Heart left ventricle (tissue), 16 donors: ENCODE measurements at places on chromosomes 7 and 10. TPM values are rescaled to one million over a fixed set of nuclear protein-coding genes. Genes with fewer than 3 reads are reported as not detected.

GRCh38 chr7:47584536-47584895, 2.6 kb upstream of the TNS3 start:
- DNase-seq, result no peak

GRCh38 chr10:67772894-67773511, 65.0 kb downstream of the DNAJC12 start:
- DNase-seq, result no peak

- peak; percentile 2 for DNase-seq
Measured at GRCh38 chr7:489876-490275, 29.8 kb downstream of the PDGFA start.

Gene TPK1
- 4.4 TPM for polyA plus RNA-seq

DNA sequence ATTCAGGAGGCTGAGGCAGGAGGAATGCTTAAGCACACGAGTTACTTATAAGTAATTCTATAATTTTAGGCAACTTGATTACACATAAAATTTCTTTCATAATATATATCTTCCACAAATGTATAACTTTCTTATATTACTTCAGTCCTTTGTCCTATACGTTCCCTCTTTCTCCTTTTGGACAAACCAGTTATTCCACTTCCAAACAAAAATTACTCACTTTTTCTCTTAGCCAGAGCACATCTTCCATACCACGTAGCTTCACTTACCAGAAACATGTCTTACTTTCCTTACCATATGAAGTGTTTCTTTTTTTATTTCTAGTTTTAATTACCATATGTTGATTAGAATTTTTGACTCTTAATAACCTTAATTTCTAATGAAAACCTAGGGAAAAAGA, 64.6 kb downstream of the ARL5B start:
- no peak for DNase-seq

- DNase-seq, result no peak
Measured at GRCh38 chr7:73774923-73775322, 4.9 kb upstream of the CLDN3 start.

DNA sequence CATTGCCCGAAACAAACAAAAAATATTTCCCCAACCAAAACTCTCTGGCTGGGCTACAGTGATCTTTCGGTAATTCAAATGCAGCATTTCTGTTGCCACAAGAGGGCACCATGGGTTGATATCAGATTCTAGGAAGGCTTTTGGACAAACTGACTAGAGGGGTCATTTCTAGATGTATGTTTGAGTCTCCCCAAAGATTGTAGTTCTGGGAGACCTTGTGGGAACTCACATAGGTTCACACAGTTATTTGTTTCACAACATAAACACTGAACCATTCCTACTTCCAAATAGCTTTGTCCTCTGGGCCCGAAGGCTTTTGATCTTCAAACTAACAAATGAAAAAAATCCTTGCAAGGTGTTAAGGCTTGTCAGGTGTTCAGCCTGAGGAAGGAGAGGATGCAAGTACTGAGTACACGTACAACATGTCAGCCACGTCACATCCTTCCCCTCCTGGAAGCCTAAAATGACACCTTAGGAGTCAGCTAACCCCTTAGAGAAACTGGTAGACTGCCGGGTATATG, 37.0 kb upstream of the IL15RA start:
- peak; percentile 58 for DNase-seq

GRCh38 chr10:115936926-115937767, 335.9 kb downstream of the GFRA1 start:
- no peak for DNase-seq

DNA sequence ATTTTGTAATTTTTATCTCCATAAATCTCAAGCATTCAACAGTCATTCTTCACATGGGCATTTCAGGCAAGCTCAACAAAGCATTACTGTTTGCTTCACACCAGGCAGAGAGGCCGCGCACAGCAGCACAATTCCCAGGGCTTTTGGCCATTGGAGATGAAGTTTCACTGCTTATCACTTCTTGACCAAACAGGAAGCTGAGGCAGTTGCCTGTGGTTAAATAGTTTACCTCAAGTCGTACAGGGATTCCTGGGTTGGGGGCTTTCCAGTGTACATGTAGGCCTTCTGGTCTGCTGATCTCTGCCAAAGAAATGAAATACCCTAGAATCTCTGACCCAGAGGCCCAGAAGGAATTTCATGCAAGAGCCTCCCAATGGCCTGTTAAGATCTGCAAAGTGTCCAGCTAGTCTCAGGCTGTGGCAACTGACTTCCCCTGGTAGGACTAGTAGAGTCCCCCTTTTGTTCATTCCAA, 11.2 kb upstream of the PRDX3 start:
- DNase-seq, result no peak

Gene SH2D4B
- not detected for polyA plus RNA-seq

GRCh38 chr10:113859261-113859660, 4.8 kb downstream of the NHLRC2 start:
- DNase-seq, result no peak

Gene SFRP5
- polyA plus RNA-seq, result 1.3 TPM

DNA sequence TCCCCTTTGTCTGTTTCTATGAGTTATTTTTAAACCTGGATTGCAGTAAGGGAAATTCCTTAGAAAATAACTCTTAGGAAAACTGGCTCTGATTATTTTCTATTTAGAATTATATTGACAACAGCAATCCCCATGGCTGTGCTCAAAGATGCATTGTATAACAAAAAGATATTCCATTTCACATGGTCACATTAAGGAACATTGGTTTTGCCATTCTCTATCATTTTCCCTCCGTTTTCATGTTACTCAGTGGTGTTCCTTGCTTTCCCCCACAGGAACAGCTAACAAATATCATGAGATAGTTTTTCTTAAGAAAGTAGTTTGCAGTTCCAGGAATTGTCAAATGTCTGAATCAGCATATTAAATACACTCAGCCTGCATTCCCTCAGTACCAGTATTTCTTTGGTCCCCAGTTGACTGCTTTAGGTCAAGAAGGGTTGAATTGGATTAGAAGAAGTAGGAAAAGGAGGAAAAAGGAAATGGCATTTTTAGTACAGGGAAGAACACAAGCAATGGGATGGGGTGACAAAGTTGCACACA, 436.7 kb downstream of the TNS3 start:
- no peak for DNase-seq

DNA sequence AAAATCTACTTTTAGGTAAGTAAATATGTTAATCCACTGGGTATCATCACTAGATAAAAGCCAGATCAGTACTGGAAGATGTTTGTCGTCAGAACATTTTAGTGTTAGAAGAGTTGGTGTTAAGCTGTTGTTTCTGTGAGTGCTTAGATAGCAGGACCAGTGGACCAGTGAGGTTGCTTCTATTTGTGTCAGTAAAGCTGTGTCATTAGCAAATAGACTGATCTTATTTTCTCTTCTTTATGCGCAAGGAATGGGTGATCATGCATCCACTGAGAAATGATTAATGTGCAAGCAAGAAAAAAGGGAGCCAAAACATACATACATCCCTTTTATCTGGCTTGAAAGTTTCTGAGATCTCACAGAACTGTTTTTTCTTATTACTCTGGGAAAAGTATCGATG, 42.6 kb downstream of the EXOC4 start:
- DNase-seq, result no peak

DNA sequence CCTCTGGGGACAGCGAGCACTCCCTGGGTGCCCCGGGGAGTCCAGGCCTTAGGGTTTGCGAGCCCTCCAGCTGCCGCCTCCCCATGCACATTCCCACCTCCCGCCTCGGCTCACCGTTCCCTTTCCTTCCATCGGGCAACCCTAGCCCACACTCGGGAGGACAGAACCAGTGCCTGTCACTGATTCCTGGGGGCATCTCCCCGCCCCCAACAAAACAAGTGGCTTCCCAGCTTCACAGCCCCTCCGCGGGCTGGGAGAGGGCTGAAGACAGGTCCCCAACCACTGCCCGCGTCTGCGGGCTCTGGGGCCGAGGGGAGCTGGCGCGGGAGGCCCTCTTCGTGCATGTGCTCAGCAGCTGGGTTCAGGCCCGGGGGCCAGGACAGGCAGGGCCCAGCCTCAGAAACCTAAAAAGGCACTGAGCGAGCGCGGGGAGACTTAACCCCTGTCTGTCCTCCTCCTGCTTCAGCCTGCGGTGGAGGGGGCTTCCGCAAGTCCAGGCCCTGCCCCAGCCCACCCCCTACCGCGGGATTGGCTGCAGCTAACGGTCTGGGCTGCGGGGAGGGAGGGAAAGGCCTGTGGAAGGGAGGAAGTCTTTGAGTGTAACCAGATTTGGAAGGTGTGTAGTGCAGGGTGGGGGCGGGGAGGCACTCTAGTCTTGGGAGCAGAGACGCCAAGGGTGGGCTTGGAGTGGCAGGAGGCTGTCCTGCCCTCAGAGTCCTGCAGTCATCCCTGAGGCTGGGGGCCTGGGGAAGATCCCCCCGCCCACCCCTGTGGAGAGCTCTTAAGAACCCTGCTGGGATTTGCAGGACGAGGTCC, 1.2 kb downstream of the FLNC start:
- peak; percentile 79 for DNase-seq

DNA sequence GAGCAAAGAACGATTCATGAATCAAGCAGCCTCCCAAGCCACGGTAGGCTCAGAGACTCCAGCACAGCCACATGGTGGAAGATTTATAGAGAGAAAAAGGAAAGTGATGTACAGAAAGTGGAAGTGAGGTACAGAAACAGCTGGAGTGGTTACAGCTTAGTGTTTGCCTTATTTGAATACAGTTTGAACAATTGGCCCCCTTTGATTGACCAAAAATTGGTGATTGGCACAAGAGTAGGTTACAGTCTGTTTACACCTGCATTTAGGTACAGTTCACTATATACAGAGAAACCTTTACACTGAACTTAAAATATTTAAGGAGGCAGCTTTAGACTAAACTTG, 136.4 kb upstream of the ASAH2 start:
- DNase-seq, result no peak

GRCh38 chr7:12674053-12674452, 13.4 kb upstream of the ARL4A start:
- DNase-seq, result no peak

- DNase-seq, result no peak
Measured at GRCh38 chr10:35413985-35414861, 77.9 kb downstream of the CCNY start.

Gene ODAD2
- not detected for polyA plus RNA-seq

- DNase-seq, result peak; percentile 51
Measured at GRCh38 chr7:41046221-41046761, 656.6 kb downstream of the INHBA start.

GRCh38 chr10:94427166-94427565, 24.8 kb downstream of the TBC1D12 start:
- DNase-seq, result no peak

- no peak for DNase-seq
Measured at GRCh38 chr10:14904316-14904732, 25.7 kb downstream of the SUV39H2 start.

- no peak for DNase-seq
Measured at GRCh38 chr7:99128076-99128950, 15.6 kb downstream of the SMURF1 start.

Gene SH2B2
- 0.50 TPM for polyA plus RNA-seq

DNA sequence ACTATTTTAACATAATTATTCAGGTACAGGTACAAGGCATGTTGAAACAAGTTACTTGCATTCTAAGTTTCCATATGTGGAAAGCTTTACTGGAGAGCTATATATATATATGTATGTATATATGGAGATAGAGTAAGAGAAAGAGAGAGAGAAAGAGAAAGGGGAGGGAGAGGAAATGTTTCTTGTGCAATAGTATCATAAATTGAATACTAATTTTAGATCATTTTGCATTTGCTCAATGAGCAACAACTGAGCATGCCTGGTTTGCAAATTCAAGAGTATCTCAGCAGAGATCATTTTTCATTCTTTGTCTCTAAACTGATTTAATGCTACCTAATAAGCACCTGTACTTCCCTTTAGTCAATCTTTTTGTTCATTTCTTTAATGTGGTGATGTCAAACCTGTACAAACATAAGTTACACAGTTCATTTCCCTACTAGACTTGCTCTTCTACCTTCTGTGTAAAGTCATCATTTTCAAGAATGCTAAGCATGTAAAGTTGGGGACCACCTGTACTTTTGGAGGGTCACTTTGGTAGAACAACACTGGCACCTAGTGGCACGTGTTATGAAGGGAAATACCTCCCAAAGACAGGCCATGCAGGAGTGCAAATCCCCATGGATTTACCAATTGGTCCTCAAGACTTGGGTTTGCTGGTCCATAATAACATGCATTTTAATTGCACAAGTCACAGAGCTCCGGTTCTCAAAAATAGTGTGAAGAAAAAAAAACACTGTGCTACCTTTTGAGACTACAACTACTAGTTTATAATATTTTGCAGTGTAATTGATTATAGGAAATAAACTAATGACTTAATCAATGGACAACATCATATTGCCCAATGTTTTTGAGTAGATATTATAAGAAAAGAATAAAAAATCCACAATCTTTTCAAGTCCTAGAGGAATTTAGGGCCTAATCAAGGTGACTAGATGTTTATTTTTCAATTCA, 431.2 kb upstream of the IGFBP3 start:
- peak; percentile 23 for DNase-seq

DNA sequence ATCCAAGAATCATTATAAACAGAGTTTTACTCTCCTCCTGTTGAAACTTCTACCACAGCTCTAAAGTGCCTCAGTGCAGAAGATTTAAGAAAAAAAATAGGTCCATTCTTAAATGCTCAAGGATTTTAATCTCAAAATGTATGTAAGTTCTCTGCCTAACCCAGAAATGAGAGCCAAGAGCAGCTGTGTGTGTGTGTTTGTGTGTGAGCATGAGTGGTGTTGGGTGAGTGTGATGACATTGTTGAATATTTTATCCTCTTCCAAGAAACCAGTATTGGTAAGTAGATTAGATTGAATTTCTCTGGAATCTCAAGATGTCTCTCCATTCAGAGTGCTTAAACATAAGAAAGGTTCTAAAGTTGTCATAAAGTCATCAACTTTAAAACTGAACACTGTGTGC, 363.6 kb upstream of the NFE2L3 start:
- no peak for DNase-seq

GRCh38 chr7:45918556-45918955, 2.5 kb downstream of the IGFBP3 start:
- no peak for DNase-seq

- DNase-seq, result no peak
Measured at GRCh38 chr7:147400221-147400689, 1190.3 kb upstream of the C7orf33 start.

Gene PTPN12
- polyA plus RNA-seq, result 33.9 TPM
